Germinal center (tissue), 1 donor: ENCODE measurements at places on chromosomes 3 and 15.
A peak's percentile ranks its signal among the peaks of the same experiment; 100 is the strongest.

DNA sequence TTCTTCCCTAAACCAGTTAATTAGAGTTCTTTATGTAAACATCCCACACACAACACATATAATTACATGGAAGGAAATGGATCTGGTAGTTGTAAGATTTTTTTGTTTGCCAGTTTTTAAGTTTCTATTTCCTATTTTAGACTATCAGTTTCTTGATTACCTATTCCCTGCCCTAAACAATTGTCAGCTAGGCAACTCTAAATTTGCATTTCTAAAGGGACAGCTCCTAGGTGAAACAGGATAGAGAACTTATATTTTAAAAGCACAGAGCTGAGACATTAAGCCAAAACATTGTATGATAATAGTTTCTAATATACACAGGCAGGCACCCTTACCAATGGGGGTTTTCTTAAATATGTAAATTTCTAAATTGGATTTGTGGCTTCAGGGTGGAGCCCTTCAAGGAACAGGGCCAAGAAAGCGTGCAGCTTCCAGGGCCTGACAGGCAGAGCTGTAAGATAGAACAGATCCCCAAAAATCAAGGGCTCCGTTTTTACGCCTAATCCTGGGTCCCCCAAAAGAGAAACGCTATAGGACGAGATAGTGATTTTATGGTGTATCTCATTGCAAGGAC lies 8.9 kb downstream of the LEKR1 start:
- DNase-seq = no peak

GRCh38 chr15:52010633-52011595 lies 8.1 kb upstream of the MAPK6 start:
- DNase-seq = no peak

DNA sequence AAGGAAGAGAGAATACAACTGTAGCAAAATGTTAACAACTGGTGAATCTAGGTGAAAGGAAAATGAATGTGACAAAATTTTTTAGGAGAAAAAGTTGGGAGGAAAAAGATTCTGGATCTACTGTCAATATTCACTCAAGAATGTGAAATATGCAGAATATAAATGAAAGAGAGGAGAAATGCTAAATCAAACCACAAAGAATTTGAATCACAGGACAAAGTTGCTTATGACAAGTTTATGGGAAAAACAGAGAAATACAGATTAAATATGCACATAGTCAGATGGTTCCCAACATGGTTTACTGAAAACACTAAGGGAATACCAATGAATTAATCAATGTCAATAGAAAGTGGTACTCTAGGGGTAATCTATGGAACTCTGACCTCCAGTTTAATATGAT lies 27.6 kb downstream of the C3orf33 start:
- DNase-seq = no peak

GRCh38 chr15:36905908-36906307 lies 194.4 kb downstream of the MEIS2 start:
- DNase-seq = no peak

DNA sequence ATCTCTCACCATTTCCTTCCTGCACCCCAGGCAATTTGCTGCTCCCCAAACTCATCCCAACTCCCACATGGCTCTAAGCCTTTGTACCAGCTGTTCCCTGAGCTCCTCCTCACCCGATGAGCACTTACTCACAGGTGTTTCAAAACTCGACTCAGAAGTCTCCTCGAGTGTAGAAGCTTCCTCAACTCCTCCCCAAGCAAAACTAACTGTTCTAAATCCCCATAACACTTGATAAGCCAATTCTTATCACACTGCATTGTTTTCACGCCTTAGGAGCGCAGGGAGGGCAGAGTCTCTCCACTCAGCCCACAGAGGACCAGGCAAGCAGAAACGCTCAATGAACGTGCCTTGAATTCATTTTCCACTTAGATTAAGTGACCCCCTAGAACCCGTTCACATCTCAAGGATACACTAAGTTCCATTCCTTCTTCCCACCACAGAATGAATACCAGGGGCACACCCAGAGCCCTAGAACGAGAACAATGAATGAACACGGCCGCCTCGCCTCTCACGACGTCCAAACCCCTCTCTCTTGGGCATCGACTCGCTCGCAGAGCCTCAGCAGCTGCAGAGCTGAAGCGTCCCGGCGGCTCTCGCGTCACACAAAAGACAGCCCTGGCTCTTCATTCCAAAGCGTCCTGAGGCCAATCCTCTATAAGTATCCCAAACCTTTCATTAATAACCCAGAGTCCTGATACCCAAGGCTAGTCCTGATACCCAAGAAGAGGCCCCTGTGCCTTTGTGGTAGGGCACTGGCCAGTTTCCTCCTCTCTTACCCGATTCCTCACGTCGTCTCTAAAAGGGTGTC lies 1.1 kb downstream of the RAF1 start:
- peak; percentile 26 for DNase-seq

GRCh38 chr3:140363801-140364200 lies 314.1 kb upstream of the TRIM42 start:
- DNase-seq = no peak

DNA sequence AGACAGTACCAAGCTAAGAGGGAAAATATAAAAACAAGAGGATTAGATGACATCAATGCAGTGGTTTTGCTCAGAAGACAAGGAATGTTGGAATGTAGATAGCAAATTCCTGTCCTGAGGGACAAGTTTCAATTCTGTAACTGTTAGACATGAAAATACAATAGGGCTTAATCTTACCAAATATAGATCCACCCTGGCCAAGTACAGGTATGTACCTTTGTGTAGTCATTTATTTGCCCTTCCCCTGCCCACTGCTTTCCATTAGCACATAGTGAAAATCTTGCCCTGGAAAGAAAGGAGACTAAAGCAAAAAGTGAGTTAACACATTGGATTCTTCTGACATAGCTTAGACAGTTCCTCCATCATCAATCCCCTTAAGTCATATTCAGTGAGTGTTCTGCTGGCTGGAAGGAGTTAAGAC lies 389.0 kb upstream of the THBS1 start:
- no peak for DNase-seq

DNA sequence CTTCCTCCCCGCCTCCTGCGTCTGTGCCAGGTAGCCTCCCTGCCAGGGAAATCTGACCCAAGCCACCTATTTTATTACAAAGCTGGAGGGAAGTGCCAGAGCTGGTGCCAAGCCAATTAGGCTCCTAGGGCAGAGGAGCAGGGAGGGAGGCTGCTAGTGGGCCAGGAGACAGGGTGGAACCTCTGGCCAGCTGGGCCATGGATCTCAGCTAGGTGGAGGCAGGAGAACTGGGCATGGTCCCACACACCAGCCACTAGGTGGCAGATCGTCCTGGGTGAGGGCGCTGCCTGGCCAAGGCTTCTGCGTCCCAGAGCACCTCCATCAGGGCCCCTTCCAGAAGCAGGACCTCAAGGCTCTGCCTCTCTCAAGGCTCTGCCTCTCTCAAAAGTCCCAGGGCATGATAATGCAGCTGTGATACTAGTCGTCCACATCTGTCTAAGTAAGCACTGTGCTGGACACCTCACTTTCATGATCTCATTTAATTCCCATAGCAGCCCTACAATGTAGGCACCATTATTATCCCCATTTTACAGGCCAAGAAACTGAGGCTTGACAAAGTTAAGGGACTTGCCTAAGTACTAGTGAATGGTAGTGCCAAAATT lies 4.5 kb upstream of the RFT1 start:
- peak; percentile 88 for DNase-seq

DNA sequence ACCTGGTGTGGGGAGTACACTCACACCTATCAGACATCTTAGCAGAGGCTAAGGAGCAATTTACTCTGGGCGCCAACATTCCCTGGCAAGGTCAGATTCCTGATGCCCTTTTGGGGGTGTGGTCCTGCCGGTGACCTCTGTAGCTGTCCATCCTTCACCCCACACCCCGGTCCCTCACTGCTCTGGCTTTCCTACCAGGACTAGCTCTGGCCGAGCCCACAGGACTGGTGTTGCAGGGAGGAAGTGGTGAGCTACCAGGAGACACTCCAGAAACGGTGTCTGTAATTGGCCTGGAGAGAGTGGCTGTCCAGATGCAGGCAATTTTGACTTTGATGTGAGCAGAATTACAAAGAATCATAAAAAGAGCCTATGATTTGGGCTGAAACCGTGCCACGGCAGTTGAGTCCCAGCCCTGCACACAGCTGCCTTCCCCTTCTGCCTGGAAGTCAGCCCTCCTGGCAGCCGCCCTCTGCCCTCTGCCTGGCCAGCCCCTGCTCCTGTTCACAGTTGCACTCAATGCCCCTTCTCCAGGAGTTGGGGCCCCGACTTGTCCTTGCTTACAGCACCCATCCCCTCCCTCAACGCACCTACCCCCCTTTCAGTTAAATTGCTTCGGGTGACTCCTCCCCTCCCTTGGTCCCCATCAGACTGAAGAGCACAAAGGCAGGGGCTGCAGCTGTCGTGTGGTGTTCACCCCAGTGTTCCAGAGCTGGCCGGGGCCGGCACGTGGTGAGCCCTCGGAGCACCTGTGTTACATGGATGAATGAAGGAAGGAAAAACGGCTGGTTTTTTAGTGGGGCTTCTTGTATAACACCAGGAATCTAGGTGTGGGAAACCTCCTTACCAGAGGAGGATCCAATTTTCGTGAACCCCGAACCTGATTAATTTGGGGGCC lies 80.2 kb upstream of the TPM1 start:
- DNase-seq = no peak

DNA sequence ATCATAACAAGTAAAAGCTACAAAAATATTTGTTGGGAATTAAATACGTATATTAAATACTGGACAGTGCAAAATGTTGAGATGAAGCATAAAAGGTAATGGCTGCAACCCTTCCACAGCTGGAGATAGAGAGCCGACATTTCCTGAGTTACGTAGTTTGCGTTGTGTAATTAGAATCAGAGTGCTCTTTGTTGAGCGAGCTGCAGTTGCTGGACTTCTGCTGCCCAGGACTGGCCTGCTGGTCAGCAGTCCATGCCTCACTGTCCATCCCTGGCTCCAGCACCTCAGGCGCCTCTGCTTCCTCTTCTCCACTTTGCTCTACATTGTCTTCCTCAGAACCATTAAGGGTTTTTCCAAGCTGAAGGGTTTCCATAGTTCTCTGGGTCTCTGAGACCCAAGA lies 28.4 kb upstream of the SHC4 start:
- DNase-seq = no peak

DNA sequence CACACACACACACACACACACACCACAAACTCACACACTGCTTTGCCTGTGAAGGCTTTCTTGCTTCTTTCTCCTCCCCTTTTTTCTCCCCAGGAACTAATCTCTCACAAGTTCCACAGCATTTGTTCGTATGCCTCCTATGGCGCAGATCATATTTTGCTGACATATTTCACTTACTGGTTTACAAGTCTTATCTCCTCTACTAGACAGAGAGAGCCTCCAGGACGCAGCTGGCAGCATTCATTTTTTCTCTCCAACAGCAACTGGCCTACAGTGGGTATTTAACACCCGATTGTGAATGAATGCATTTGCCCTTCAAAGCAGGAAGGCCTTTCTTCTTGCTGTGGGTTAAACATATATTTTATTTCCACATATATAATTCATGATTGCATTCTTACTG lies 47.0 kb upstream of the DLG1 start:
- no peak for DNase-seq

DNA sequence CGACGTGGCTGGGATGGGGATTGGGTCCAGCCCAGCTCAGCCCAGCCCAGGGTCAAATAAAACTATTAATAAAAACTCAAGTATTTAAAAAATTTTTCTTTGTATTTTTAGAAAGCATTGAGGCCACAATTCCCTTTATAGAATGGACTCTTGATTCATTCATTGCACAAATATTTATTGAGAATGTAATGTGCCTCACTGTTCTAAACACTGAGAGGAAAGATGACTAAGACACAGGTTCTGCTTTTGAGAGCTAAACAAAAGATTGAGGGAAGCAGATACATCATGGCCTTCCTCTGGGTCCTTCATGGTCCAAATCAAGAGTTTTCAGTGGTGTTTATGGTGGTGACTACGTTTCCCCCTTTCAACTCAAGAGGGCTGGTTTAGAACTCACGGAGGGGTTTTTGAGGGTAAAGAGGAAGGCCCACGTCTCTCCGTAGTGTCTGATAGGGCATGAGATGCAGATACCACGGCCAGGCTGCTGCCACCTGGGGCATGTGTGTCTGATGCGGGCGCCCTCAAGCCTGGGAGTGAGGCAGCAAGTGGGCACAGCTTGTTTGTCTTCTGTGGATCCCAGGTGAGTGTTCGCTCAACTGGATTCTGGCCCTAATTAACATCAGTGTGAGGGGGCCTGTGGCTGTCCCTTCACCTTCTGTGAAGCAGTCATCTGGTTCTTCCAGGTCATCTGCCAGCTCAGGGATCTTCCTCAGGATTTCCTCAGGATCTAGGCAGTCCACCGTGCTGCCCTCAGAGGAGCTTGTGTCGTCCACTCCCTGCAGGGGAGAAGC lies 73.5 kb upstream of the SCN5A start:
- DNase-seq = no peak

GRCh38 chr3:17183951-17184550 lies 299.3 kb downstream of the PLCL2 start:
- no peak for DNase-seq

- DNase-seq = no peak
These were observed 486 bp downstream of the CDIN1 start for GRCh38 chr15:36579792-36580431.

DNA sequence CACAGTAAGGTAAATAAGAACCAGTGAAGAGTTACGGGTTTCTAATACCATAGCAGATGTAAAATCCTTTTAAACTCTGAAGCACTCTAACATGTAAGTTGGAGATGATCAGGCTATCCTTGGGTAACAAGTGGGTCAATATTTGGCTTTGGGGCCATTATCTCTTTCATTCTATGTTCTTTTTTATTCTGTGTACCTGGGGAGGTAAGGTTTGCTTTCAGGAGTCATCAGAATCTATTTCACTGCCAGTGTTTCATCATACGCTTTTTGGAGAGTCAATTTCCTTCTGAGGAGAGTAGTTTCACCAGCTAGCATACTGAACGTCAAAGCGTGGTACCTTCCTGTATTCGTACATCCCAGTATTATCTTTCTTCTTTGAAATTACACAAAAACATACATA lies 166.5 kb downstream of the GMNC start:
- no peak for DNase-seq

DNA sequence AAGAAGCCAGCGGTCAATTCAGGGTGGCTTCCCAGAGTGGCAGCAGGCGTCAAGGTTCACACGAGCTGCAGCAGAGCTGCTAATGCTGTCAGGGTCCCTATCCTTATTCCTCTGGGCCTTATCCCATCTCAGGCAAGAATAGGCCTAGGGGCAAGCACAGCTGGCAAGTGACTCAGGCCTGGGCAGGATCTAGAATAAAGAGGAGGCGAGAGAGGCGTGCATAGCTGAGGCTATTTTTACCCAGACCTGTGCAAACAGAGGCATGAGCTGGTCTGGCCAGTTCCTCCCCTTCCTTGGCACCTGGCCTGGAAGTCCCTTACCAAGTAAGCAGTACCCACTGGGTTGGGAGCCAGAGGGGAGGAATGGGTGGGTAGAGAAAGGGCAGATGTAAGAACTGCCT lies 12.2 kb upstream of the VIPR1 start:
- DNase-seq = no peak

DNA sequence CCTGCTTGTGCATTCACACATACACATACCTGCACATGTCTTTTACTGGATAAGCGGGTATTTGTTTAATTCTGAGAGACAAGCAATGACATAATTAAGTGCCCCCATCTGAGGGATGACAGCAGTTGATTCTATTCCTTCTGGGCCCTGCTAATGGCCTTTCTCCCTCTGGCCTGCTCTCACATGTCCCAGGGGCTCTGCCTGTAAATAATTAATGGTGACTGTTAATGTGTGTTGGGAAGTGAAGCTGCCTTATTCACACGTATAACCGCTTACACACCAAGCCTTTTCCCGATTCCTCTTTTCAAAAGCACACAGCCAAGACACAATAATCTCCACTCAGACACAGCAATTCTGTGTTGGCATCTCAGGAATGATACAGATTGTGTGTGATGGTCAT lies 47.8 kb downstream of the LRRK1 start:
- no peak for DNase-seq
